ENCODE measurements at places on chromosomes 11 and 22.

DNA sequence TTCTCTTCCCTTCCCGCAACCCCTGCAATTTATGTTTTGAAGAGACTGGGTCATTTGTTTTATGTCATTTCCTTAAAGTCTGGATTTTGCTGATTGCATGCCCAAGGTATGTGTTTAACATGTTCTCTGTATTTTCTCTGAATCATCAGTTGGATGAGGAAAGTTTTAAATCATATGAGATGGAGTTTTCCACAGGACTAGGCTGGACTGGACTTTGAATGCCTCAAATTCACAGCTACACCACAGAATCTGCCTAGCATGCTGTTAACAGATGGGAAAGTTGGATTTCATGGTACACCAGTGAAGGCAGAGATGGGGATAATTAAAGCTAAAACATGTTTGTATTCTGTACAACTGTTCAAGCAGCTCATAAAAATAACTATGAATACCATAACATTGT, 62.6 kb downstream of the CWC15 start:
- DNase-seq = no peak

DNA sequence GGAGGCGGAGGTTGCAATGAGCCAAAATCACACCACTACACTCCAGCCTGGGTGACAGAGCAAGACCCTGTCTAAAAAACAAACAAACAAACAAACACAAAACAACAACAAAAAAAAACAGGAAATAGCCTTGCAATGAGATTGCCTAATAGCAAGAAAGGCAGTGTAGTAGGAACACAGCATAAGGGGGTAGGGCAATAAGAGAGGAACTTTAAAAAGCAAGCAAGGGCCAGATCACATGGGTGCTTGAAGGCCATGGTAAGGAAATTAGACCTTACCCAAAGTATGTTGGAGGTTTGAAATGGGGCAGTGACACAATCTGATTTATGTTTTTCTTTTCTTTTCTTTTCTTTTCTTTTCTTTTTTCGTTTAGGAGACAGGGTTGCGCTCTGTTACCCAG, 34.7 kb upstream of the NRIP3 start:
- DNase-seq = no peak

- peak; percentile 55 for DNase-seq
Observed at GRCh38 chr11:102924851-102925380, 30.6 kb downstream of the MMP13 start.

GRCh38 chr22:18001040-18001893, 23.1 kb downstream of the MICAL3 start:
- DNase-seq = peak; percentile 94

DNA sequence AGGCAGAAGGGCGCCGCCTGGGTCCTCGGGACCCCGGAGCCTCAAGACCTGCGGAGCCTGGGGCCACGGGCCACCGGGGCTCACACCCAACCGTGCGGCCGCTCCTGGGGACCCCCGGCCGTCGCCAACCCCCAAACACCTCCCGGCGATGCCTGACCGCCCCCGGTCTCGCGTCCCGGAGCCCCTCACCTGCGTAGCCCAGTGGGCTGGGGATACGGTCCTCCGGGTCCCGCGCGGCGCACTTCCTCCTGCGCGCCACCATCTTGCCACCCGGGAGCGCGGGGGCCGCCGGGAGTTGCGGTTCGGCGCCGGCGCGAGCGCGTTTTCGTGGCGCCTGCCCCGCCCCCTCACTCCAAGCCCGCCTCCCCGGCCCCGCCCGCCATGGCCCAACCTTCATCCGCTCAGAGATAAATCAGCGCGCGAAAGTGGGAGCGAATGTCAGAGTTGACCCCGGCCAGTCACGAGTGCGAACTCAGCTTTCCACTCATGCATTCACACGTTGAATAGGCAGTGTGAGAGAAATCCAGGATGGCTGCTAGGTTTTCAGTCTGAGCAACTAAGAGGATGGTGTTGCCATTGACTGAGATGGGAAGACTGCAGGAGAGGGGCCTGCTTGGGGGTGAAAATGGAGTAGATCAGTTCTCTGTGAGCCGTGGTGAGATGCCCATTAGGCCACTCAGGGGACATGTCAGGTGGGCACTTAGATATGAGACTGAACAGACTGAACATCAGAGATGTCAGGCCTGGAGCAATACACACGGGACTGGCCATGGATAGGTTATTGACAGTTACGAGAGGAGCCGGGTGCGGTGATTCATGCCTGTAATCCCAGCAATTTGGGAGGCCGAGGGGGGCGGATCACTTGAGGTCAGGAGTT, at the start of gene RRP7A:
TSS of gene RRP7A (minus strand) at position 272 of the 877 bp plus-strand sequence. CDS start at position 262, 10 bp downstream.
- peak; percentile 88 for DNase-seq

DNA sequence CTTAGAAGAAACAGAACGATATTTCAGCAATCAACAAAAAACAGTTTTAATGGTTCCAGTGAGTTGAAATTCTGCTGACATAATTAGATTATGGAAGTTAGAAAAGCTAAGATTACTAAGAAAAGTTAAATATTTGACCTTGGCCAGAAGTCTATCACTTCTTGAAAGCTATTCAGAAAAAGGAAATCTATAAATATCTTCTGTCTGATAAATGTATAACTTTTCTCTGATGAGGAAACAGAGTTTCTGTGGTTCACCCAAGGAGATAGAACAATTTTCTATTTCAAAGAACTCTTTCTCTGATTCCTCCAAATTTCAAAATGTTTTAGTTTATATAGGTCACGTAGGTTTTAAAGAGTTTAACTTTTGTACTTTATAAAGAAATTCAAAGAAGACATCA, 438.4 kb upstream of the CHORDC1 start:
- no peak for DNase-seq

DNA sequence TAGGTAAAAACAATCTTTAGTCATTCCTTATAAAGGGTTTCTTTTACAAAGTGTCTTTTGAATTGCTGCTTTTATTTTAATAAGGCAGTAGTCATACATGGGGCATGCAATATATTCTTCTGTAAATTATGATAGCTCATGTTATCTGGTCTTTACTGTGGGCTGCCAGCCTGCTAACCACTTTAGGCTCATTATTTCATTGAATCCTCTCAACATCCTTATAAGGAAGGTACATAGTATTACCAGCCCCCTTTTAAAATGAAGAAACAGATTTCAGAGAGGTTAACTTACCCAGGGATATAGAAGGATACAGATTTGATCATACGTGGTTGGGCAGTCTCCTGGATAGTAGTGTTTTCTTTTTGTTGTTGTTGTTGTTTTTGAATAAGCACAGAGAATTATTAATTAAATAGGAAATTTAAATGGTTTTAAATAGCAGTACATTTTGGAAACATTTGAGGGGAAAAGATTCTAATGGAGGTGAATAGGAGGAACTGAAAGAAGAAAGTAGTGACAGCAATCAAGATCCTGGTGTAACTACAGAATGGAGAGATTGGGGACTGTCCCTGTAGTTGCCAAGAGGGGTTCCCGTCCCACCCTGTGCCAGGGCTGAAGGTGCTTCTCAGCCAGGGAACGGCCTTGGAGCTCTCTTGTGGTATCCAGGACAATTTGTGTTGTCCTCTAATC, 21.0 kb downstream of the SPECC1L start:
- no peak for DNase-seq

GRCh38 chr11:80118073-80118472, 677.2 kb upstream of the TENM4 start:
- no peak for DNase-seq

GRCh38 chr22:38282397-38282796, 9.6 kb upstream of the TMEM184B start:
- DNase-seq = peak; percentile 66

DNA sequence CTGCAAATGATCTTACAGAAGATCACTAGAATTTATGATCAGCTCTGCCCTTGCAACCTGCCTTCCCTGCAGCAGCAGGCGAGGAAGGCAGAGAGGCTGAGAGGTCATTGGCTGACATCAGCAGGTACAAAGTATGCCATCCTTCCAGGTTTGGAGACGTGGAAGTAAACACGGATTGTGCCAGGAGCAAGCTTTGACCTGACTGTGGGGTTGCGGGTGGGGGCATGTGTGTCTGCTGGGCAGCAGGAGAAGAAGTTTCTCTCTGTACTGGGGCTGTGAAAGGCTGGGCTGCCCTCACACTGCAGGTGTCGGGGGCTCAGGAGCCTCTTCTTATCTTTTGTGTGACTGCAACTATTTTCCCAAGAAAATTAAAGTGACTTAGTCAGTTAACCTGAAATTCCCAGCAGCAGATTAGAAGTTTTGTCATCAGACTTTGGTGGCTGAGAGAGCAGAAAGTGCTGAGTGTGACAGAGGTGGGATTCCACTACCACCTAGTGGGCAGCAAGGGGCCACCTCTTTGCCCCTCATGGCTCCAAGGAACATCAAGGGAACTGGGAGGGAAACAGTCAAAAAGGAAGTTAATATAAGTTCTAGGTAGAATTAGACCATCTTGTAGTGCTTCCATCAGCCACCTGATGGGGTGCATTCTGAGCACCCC, 565.9 kb downstream of the ETS1 start:
- peak; percentile 60 for DNase-seq

- no peak for DNase-seq
Observed at GRCh38 chr11:128283451-128283850, 303.9 kb downstream of the ETS1 start.

DNA sequence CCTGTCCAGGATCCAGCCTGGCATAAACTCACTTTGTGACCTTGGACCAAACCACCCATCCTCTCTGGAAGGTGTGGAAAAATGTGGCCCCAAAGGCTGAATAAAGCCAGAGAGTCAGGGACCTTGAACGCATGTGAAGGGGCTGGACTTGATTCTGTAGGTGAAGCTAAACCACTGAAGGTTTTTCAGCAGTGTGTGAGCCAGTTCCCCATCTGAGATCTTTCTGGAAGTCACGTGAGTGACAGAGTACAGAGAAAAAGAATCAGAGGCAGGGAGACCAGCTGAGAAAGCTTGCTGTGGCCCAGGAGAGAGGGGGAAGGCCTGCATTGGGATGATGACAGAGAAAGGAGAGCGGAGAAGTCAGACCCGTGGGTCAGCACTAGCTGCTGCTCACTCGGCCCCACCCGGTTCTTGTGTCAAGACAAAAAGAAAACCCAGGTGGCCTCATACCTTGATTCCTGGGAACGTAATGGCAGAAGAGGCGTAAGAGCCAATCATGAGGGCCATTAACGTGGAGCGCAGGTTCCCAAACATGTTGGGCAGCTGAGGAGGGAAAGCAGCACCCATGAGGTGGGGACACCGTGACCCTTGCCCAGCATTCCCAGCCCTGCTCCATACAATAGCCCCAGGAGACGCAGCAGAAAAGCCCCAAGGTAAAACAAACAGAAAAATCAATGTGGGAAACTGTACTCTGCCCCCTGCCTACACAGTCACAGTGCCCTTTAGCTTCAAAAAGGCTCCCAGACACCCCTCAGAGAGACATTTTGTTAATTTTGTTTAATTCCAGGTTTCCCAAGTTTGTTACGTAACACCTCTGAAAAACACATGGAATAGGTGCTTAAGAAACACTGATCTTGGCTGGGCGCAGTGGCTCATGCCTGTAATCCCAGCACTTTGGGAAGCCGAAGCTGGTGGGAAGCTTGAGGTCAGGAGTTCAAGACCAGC, 17.9 kb downstream of the SLC43A1 start:
- DNase-seq = no peak

GRCh38 chr11:121556937-121557336, 104.2 kb upstream of the SORL1-AS1 start:
- DNase-seq = no peak

DNA sequence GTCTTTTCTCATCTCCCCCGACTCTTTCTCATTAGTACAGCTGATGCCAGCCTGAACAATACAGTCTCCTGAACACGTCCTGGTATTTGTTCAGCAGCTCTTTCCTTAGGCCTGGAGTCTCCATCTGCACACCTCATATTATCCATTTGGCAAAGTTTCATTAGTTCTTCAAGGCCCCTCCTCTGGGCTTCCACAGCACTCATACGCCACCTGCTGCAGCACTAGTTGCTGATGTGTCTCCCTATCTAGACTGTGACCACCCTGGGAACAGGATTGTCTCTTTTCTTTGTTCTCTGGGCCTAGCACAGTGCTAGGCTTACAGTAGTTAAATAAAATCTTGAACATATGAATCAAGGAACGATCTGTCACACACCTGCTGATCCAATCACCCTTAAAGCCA, 17.2 kb downstream of the DCHS1 start:
- DNase-seq = no peak

DNA sequence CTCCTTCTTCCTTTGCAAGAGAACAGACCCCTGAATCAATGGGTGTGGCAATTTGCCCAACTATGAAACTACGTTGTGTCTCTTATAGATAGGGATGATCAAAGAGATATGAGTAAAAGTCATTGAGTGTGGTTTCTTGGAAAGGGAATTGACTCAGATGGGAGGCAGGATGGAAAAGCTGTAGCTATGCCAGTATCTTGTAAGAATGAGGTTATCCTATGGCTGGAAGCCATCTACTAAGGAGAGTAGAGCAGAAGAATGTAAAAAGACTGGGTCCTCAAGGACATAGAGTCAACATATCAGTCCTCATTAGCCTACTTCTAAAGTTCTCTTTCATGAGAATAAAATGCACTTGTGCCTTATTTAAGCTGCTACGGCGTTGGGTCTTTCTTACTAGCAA, 78.9 kb upstream of the POU2AF2 start:
- no peak for DNase-seq

DNA sequence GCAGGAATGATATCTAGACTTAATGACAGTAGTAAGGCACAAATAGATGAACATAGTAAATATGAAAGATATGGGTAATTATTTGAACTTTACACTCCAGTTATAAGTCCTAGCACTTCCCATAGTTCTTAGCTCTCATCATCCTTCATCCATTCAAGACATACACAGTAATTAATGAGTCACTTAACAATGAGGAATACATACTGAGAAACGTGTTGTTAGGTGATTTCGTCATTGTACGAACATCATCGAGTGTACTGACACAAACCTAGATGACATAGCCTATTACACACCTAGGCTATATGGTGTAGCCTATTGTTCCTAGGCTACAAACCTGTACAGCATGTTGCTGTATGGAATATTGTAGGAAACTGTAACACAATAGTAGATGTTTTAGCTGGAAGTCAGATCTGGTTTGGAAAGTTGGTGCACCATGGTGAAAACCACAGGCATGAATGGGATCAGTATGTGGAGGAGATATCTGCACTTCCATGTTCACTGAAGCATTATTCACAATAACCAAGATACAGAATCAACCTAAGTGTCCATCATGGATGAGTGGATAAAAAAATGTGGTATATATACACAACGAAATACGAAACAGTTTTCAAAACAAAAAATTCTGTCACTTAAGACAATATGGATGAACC, 229.9 kb upstream of the PITPNB start:
- no peak for DNase-seq

All from islet precursor cell (in vitro differentiated cells).